T47D (cell line): ENCODE measurements at places on chromosomes 3 and 15.

GRCh38 chr3:119418641-119419040, 44.8 kb downstream of the TMEM39A start:
- no peak for DNase-seq

- peak; percentile 13 for DNase-seq
Observed at GRCh38 chr3:97863031-97863430, 41.2 kb downstream of the CRYBG3 start.

DNA sequence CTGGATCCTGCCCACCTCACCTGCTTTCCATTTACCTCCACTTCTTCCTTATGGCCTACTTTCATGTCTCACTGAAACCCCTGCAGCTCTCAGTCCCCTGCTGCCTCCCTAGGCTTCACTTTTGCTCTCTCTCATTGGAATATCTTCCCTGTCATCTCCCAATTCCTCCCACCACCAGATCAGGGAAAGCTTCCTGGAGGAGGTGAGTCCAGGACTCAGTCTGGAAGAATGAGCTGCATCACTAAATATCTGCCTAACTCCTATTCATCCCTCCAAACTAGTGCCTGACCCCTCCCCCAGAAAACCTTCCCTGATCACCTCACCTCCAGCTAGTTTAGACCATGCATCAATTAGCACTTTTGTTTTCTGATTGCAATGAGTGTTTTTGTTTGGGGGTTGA, 37.1 kb downstream of the MRPL46 start:
- no peak for DNase-seq

GRCh38 chr3:177236704-177237103, 39.4 kb upstream of the TBL1XR1 start:
- no peak for DNase-seq

DNA sequence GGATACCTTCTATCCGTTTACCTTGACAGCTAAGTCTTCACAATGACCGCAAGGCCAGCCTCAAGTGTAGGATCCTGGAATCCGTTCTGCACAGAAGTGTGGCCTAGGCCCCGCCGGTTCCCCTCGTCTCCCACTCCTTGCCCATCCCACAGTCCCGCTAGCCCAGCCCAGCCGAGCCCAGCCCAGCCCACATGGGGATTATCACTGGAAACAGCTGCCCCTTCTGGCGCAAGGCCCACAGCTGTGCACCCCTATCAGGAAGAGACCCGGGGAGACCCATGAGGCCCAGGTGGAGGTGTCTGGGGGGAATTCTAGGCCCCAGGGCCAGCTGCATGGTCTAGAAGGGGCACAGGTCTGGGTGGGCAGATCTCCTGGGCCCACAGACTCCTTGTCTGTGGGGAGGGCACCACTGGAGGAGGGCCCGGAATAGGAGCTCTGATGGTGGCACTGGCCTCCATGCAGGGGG, 27.9 kb upstream of the KLF13 start:
- no peak for DNase-seq

DNA sequence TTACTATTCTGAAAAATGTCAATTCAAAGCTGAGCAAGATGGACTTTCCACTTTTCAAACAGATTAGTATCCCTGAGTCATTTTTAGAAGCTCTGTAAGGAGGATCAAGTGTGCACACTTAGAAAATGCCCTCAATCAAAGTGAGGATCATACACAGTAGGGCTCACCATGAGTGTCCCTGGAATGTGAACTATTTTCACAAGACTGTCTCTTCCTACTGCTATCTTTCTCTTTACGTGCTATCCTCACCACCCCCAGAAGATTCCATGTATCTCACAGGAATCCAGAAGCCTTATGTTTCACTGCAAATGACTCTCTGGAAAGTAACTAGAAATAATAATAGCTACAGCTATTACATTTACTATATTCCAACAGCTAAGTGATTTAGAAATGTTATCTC, 349.9 kb upstream of the TGFBR2 start:
- DNase-seq: no peak

DNA sequence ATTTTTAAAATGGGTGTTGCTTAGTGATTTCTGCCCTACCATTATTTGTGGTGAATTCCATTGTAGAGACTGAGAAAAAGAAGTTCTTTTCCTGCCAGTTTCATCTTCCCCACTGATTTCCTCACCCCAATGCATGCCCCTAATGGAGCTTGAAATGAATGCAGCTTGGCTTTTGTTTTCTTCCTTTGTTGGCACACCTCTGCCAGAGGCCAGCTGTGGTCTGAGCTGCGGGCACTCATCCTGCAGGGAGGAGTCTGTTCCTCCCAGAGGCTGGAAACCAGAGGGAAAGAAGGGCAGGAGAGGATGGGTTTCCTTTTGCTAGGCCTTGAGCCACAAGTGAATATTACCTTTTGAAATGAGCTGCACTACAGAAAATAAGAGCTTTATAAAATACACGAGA, 9.3 kb upstream of the ST8SIA2 start:
- DNase-seq: no peak

DNA sequence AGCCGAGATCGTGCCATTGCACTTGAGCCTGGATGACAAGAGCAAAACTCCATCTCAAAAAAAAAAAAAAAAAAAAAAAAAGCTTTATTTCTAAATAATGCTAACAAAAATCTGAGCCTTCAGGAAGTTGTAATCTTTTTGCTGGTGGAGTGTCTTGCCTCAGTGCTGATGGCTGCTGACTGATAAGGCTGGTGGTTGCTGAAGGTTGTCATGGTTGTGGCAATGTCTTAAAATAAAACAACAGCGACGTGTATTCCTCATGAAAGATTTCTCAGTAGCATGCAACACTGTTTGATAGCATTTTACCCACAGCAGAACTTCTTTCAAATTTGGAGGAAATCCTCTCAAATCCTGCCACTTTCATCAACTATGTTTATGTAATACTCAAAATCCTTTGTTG, 77.4 kb upstream of the PTPRG start:
- DNase-seq: no peak

DNA sequence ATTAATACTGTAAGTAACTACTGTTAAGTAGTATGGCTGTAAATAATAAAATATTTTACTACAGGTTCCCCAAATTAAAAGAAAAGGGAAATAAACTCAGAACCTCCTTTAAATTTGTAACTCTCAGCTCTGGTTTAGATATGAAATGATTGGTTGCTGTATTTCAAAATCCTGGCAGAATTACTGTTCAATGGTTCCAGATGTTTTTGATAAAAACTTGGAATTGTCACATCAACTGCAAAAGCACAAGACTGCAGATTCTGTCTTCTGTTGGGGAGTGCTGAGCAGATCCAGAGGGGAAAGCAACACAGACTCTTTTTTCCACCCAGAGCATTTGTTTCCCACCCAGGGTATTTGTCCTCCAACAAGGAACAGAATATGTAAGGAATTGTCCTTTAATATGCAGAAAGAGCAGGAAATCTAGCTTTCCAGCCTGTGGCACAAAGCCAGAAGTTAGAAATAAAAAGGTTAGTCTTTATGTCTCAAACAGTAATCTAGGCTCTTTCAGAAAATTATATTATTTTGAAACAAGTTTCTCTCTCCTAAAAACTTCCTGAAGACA, 178.1 kb downstream of the KLHL25 start:
- DNase-seq: no peak

- no peak for DNase-seq
Observed at GRCh38 chr3:156460206-156460611, 94.7 kb downstream of the SSR3 start.

- DNase-seq: peak; percentile 49
Observed at GRCh38 chr3:134212967-134213665, 37.5 kb downstream of the RYK start.

- no peak for DNase-seq
Observed at GRCh38 chr15:56659197-56659596, 74.1 kb downstream of the ZNF280D start.

GRCh38 chr3:153652076-153652475, 469.1 kb upstream of the ARHGEF26 start:
- DNase-seq: no peak

DNA sequence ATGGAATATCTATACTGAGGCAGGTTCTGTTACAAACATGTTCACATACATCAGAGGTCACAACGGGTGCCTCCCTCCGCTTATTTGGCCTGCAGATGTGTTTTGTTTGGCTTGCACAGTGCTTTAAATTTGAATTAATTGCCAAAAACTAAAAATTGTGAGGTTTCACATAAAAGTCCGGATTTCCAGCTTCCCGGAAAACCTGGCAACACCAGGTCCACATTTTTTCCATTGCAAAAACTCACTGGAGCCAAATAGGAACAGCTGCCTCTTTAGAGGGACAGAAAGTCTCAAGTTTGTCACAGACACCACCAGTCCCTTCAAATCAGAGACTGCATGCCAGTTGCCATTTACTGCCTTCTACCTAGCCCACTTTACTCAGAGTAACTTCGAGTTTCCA, 205.9 kb upstream of the MDFIC2 start:
- no peak for DNase-seq

DNA sequence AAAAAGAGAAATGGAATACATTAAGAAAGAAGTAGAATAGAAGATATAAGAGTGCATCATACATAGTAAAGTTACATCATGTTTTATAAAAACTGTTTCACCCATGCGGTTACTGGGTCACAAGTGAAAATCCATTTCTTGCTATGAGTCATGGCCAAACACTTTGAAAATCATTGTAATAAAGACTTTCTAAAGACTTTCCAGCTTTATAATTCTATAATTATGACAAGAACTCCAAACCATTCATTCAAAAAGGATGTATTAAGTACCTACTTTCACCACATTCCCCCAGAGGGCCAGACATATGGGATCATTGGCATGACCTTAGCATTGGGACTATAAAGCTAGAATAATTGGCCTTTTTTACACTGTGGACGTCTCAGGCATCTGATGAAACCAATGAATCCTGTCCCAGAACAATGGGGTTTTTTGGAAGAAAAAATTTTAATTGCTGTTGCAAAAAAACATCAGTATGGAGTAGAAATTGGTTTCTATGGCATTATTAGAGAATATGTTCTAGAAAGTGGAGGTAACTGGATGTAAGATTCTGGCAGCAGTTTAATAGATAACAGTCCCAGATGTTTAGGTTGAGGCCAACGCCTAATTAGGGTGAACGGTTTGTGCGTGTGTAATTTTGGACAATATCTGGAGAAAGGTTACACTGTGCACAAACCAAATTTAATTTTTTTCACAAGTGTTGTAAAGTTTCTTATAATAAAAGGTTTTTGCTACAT, 3.3 kb upstream of the SKIC8 start:
- DNase-seq: no peak

DNA sequence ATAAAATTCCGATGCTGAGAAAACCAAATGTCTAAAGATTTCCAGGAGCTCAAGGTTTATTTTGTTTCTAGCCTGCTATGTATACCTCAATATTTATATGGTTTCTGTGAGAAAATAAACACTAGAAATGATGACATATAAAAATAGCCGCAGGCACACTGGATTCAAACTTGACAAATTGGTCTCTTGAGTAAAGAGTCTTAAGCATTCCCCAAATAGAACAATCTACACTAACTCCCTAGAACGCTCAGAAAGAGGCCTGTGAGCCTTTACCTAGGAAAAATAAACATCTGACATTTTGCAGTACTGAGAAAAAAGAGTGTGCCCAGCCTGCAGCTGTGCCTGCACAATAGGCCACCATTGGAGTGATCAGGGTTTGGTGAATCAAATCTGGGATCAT, 75.2 kb downstream of the NEK10 start:
- DNase-seq: peak; percentile 22

DNA sequence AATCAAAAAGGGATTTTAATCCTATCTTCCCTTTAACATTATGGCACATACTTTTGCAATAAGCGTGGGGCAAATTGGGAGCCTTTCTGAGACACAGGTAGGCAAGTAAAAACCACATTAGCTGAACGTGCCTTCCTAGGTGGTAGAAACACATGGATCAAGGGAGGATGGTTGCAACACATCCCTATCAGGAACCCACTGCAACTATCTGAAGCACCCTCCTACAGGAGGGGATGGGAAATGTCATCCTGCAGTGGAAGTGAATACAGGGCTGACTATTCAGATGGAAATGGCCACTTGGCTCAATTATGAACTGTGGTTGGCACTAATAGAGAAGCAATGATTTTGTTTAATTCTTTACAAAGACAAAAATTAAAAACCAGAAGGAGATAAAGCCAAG, 826.3 kb downstream of the FHIT start:
- DNase-seq: no peak

DNA sequence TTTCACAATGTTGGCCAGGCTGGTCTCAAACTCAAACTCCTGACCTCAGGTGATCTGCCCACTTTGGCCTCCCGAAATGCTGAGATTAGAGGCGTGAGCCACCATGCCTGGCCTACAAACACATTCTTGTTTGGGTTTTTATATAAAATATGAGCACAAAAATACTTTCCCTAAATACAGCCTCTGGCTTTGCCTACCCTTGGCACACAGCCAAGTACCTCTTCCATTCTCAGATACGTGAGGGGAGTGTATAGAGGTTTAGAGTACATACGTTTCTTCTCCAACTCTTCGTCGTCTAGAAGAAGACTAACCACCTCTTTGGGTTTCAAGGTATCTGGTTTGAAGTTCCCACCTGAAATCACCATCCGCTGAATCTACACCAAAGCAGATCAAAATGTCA, 33.5 kb downstream of the CHAC1 start:
- no peak for DNase-seq

- DNase-seq: no peak
Observed at GRCh38 chr3:125112981-125113380, 57.2 kb upstream of the HEG1 start.

DNA sequence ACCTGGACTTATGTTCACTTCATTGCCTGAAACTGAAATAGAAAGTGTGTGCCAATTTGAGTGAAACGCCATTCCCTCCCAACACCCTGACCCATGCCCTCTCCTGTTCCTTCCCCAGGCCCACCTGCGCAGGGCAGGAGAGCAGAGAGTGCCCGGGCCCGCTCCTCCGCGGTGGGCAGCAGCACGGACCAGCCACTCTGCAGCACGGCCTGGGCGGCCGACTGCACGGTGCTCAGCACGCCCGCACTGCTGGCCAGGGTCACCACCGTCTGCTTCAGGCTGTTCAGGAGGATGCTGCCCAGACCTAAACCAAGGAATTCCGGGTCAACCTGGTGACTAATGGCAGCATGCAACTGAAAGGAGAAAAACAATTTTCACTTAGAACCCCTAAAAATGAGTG, 66.0 kb downstream of the HERC2 start:
- DNase-seq: no peak

- DNase-seq: peak; percentile 29
Observed at GRCh38 chr15:59105854-59106253, 908 bp downstream of the CCNB2 start.

- DNase-seq: no peak
Observed at GRCh38 chr15:45903283-45903682, 268.5 kb downstream of the SQOR start.

GRCh38 chr3:52194485-52195290, 3.3 kb upstream of the ALAS1 start:
- no peak for DNase-seq

- no peak for DNase-seq
Observed at GRCh38 chr3:29972320-29972993, 633.9 kb upstream of the TGFBR2 start.
